ENCODE measurements at places on chromosomes 3 and 15.
A peak's percentile ranks its signal among the peaks of the same experiment; 100 is the strongest.

DNA sequence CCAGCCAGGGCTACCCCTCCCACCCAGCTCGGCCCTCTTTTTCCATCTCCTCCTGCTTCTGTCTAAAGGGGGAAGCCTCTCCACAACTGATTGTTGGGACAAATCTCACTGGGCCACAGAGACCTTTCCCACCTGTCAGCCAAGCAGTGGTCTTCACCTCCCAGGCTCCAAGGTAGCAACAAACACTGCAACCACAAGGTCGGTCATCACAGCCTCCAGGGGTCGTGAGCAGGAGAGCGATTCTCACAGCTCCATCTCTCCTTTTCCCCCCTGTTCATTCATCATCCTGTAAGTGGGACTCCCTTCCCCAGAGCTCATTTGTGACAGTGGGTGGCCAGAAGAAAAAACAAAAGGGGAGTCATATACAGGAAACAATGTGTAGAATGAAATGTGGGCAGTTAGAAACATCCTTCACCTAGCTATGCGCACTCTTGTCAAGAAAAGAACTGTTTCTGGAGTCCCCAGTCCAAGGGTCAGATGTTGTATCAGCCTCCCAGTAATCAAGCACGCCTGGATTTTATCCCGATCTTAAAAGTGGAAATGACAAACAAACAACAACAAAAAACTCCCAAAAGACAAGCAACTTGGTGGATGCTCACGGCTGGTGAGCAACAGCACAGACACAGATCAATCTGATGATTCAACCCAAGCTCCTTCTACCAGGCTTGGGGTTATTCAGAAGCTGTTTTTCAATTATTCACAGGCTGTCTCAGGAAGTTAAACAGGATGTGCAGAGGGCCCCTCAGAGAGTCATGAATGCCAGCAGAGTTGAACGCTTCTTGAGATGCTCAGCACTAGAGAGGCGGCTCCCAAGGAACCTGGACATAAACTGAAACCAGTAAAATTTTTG is 22.4 kb downstream of the LYZL4 start:
- no peak for DNase-seq

GRCh38 chr3:40871394-40871793 is 327.9 kb upstream of the CTNNB1 start:
- no peak for DNase-seq

DNA sequence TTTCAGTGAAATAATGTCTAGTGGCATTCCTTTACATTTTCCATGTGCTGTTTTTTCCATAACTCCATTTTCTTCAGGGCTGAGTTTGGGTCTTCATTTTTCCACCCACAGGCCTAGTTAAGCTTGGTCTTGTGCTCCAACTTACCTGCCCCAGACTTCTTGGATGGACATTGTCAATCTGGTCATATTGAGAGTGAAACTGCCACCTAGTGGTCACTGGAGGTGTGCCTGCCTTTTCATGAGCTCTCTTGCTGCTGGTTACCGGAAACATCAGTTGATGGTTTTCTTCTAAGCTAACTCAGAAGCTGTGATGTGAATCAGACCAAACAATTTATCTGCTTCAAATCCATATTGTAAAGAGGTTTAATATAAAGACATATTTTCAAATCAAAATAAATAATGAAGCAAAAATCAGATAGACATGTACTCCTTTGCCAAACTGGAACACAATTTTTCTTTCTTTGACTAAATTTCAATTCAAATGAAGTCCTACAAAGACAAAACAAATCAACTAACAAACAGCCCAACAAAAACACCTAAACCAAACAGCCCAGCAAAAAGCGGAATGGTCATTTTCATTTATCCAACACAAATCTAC is 135.1 kb upstream of the RASGRP1 start:
- peak; percentile 49 for DNase-seq

DNA sequence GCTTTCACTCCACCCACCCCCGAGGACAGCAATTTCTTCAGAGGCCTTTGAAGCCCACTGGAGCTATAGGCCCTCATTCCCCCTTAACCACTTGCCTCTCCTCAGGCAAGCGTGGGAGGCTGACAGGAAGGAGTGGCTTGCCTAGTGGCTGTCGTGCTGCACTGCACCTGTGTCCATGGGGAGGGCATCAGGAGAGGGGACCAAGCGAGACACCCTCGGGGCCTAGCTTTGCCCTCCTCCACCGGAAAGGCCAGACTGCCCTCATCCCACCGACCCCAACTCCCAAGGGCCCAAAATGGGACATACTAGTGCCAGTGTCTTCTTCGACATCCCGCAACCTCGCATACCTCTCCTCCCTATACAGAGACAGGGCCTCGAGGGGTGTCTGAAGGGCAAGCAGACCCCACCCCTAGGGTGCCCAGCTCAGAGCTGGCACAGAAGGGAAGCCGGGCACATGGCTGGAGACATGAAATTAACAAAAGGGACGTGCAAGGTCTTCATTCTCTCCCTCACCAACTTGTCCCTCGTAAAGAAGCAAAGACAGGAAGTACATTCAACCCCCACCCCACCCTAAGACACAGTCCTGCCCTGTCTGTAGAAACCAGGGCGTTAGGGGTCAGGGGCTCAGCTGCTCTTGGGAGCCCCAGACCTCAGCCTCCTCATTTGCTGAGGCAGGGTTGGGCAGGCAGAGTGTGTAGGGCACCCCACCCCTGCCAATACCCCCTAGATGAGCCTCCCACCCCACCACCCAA is 24.3 kb downstream of the VIPR1 start:
- no peak for DNase-seq

- DNase-seq = no peak
These were observed 188.3 kb downstream of the IL5RA start for GRCh38 chr3:2921903-2922302.

- no peak for DNase-seq
These were observed 834.3 kb downstream of the PLOD2 start for GRCh38 chr3:145326666-145327065.

GRCh38 chr3:59284926-59285325 is 235.1 kb upstream of the CFAP20DC start:
- DNase-seq = no peak

DNA sequence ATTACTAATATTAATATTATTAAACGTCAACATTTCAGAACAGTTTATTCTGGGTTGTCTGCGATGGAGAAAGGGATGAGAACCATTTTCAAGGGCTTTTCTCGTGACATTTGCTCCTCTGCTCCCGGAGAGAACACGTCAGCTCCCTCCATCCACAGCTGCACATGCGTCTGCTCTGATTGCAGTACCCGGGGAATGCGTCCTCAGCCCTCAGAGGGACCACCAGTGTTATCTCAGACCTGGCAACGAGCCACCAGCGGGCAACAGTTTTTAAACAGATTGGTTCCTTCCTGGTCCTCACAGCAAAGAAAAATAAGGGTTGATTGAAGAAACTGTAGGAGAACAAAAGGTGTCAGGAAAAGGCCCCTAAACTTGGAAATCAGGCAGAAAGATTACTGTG is 202.2 kb upstream of the ADAMTS9 start:
- no peak for DNase-seq

DNA sequence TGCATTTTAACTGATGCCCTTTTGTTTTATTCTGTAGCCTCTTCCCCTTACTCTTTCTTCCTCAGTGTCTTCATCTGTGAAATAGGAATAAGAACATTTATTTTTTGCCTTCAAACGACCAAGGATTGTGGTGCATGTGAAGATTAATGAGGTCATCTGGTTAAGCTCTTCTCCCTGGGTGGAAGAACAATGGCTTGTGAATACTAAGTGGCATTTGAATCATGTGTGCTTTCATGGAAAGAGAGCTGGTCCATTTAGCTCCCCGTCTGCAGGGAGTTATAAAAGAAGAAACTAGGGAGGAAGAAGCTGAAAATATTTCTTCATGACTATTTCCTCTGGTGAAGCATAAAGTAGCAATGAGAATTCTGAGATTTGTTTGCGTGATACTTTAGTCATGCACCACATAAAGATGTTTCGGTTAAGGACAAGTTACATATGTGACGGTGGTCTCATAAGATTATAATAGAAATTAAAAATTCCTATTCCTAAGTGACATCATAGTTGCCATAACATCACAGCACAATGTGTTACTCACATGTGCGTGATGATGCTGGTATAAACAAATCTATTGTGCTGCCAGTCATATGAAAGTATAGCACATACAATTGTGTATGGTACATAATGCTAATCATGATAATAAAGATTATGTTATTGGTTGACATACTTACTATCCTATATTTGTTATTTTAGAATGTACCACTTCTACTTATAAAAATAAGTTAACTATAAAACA is 374.3 kb downstream of the RBMS3 start:
- no peak for DNase-seq

- no peak for DNase-seq
These were observed 214.9 kb upstream of the ARRDC4 start for GRCh38 chr15:97745481-97746071.

- DNase-seq = no peak
These were observed 315.6 kb upstream of the IL12A start for GRCh38 chr3:159672728-159673688.

GRCh38 chr15:75842722-75843677 is at the start of gene UBE2Q2:
UBE2Q2 (plus strand) TSS chr15:75843447; CDS start chr15:75843667, 220 bp downstream.
- peak; percentile 38 for DNase-seq

- no peak for DNase-seq
These were observed 2.7 kb upstream of the DLEC1 start for GRCh38 chr3:38036286-38036685.

- no peak for DNase-seq
These were observed 189.2 kb upstream of the FEZF2 start for GRCh38 chr3:62562596-62562995.

DNA sequence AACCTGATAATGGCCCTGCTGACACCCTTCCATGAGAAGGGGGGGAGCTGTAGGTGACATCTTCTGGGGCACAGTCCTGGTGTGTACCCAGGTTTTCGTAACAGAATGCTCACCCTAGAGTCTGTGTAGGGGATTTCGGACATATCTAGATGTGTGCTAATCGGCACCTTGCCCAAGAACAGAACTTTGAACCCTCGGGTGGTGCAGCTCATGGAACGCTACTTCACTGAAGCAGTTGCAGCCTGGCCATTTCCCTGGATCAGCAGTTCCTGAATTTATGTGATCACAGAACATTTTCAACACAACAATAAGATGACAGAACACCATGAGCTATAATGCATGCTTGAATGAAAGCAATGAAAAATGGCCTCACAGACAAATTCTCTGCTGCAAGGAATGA is 57.5 kb upstream of the MUC13 start:
- DNase-seq = no peak

DNA sequence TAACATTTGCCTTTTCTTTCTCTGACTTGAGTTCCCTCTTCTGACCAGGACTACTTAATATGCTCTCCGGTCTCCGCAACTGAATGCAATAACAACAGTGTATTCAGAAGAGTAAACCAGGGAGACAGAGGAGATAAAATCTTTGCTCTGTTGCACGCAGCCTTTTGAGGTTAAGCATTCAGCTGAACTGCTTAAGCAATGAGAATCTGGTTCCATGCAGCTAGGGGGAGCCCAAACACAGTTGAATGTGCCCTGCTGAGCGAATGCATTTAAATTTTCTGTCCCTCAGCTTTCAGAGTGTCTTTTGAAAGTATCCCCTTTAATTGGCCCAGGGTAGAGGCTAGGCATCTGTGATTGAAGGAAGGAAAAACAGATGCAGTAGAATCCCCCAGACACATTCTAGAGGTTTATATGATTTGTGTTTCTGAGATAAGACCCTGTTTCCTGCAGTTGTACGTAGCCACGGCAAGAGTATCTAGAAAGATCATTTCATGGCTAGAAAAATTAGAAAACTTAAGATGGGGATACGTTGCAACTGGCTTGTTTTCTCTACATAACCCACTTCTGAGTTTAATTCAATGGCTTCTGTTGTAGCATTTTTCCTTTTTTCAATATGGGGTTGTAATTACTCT is 309.6 kb downstream of the TUSC7 start:
- DNase-seq = no peak

DNA sequence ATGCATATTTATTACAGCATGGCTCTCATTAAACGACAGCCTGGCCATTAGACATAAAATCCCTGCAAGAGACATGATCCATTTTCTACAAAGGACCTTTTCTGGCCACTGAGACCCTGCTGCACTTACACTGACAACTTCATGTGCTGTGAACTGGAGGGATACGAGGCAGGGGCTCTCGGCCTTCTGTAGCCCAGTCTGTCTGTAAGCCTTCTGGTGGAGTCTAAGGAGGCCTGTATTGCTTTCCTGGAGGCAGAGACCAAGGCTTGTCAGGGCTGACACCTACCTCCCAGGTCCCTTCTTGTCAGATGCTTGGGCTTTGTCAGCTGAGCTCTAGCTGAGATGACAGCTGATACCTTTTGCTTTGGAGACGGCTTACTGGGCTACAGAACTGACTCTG is 776.9 kb upstream of the ARPP21 start:
- no peak for DNase-seq

- no peak for DNase-seq
These were observed 388.2 kb downstream of the LPP start for GRCh38 chr3:188542196-188542595.

- no peak for DNase-seq
These were observed 3.2 kb downstream of the HDAC11 start for GRCh38 chr3:13483286-13483685.

- no peak for DNase-seq
These were observed 999 bp downstream of the ZNF280D start for GRCh38 chr15:56732135-56732885.

DNA sequence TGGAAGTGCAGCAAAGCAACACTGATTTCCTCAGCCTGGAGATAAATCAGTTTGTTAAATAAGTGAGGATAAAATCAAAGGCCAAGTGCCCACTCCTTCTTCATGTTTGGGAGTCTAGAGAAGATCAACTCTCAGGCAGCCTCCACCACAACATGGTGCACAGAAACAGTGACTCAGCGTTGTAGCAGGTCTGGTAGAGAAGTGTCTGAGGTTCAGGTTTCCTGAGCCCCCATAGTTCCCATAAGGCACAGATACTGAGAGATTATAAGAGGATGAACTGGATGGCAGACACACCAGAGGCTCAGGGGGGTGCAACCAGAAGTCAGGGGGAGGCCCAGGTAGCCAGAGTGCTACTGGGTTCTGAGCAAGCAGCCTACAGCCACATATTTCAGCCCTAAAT is 166.7 kb downstream of the FRMD5 start:
- DNase-seq = no peak

DNA sequence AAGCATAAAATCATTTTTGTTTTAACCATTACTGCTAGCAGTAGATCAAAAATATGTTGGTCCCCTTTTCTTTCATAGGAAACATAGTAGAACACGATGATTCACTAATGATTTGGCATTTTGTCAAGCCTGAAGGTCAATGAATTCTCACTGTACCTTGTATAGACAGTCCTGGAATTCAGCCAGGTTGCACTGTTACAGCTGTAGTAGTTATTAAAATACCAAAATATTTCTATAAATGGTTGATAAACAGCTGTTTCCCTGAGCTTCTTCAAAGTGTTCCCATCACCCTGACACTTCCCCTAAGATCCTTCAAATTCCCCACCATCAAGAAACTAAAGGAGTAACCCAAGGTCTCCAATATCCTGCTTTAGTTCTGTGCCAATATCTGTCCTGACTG is 200.9 kb downstream of the ATP8B4 start:
- DNase-seq = no peak
